Stimulated activated CD4-positive, alpha-beta T cell treated with anti-CD3 and anti-CD28 coated beads, Interleukin-1b, Interleukin-23, amount 100 ng/mL, for 48 hours (primary cell): ENCODE measurements at places on chromosomes 1 and 21.

- no peak for DNase-seq
Observed at GRCh38 chr1:157115429-157115838, 15.8 kb upstream of the ETV3L start.

DNA sequence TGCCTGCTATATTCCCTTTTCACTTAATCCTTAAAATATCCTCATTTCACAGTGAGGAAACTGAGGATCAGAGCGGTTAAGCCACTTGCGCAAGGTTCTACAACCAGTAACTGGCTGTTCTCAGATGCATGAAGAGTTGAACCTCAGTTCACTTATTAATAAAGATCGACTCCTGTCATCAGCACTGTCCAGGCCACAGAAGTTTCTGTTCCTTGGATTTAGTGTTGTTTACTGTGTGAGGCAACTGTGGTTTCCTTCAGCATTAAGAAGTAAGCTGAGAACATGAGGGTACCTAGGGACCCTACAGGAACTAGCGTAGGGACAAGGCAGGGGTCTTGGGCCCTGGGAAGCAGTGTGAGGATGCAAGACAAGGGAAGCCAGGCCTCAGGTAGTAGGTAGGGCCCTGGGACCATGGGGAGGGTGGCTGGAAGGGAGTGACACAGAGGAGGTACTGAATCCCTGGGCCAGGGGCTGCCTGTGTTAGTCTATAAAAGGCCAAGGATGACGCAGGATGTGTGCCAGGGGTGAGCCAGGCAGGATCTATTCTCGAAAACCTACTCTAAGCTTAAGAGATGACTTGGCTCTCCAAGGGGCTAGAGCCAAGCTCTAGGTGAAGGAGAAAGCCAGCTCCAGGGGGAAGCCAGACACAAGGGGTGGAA, 181.2 kb upstream of the CSF3R start:
- DNase-seq, result no peak

DNA sequence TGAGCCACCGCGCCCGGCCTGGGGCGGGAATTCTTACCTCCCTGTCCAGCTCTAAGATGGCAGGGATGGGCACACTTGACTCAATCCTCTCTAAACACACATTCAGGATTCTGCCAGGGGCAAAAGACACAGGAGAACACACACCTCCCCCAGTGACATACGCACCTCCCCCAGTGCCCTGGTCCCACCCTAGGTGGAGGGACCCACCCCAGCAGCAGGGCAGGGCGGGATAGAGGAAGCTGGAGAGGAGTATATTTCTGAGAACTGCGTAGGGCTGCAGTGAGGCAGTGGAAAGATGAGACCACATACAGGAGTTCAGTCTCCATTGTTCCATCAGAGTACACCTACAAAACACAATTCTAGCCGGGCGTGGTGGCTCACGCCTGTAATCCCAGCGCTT, 92.5 kb downstream of the SDCCAG8 start:
- no peak for DNase-seq

DNA sequence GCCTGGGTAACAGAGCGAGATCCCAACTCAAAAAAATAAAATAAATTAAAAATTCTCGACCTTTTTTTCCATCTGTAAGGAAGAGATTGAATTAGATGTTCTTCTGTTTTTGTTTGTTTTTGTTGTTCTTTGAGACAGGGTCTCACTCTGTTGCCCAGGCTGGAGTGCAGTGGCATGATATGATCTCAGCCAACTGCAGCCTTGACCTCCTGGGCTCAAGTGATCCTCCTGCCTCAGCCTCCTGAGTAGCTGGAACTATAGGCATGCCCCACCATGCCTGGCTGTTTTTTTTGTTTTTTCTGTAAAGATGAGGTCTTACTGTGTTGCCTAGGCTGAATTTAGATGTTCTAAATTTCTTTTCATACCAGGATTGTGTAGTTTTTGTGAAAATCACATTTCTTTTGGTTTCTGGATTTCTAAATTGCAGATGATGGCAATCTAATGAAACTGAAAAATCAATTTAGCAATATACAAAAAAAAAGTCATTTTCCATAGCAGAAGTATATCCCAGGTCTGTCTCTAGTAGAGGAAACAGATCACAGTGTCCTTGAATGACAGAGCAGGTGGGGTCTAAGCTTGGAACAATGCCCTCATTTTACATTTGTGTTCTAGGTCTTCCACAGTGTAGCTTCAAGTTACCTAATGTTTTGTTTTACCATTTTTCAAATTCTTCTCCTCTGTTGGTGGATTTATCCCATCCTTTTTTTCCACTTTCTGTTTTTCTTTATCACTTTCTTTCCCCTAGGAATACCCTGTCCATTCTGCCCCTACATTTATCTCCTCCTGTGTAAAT, 20.3 kb downstream of the ZYG11A start:
- no peak for DNase-seq
